ENCODE measurements at places on chromosomes 1 and 21. TPM values are rescaled to one million over a fixed set of nuclear protein-coding genes. Genes with fewer than 3 reads are reported as not detected.
A peak's percentile ranks its signal among the peaks of the same experiment; 100 is the strongest.

- H3K27ac ChIP-seq: peak overlapping the region; percentile 11
- H3K27me3 ChIP-seq: no peaks in the 10 kb centered on the region
- no peaks in the 10 kb centered on the region for H3K36me3 ChIP-seq
Observed at GRCh38 chr1:8040586-8040985, 14.5 kb upstream of the ERRFI1 start.

- H3K36me3 ChIP-seq: no peaks in the 10 kb centered on the region
- no peak overlapping the region for H3K27ac ChIP-seq
- H3K4me1 ChIP-seq: peaks cover 2% of the 10 kb centered on the region
- no peak for DNase-seq
- no peak overlapping the region for H3K4me3 ChIP-seq
Observed at GRCh38 chr1:111793923-111794322, 38.2 kb downstream of the DDX20 start.

GRCh38 chr1:18237371-18237770 lies 129.8 kb downstream of the IGSF21 start:
- no peak overlapping the region for H3K4me3 ChIP-seq
- no peak for DNase-seq
- no peaks in the 10 kb centered on the region for H3K4me1 ChIP-seq
- H3K36me3 ChIP-seq: no peaks in the 10 kb centered on the region
- no peak overlapping the region for H3K27ac ChIP-seq

DNA sequence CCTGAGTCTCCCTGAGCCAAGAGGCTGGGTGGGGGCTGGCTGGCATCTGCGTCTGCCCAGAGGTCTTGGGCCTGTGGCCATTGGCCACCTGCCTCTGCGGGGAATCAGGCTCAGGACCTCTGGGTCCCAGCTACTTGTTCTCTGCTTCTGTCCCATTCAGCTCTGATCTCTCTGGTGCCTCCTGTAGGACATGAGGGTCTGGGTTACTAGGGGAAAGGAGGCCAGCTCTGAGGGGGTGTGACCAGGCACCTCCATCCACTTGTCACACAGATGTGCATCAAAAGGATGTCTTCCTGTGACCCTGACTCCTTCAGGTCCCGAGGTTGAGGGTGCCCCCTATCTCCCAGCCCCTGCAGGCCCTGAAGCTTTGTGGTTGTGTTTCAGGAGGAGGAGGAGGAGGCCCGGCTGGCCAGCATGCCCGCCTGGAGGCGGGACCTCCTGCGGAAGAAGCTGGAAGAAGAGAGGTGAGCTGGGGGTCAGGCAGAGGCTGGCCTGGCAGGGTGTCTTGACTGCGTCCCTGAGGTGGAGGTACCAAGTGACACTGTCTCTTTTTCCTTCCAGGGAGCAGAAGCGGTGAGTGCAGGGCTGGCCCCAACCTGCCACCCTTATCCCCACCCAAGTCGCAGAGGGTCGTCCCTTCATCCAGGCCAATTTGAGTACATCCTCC lies 9.0 kb downstream of the TNFRSF25 start:
- no peak overlapping the region for H3K27ac ChIP-seq
- H3K36me3 ChIP-seq: peaks cover 5% of the 10 kb centered on the region
- no peak overlapping the region for H3K4me3 ChIP-seq
- peaks cover 58% of the 10 kb centered on the region for H3K27me3 ChIP-seq

DNA sequence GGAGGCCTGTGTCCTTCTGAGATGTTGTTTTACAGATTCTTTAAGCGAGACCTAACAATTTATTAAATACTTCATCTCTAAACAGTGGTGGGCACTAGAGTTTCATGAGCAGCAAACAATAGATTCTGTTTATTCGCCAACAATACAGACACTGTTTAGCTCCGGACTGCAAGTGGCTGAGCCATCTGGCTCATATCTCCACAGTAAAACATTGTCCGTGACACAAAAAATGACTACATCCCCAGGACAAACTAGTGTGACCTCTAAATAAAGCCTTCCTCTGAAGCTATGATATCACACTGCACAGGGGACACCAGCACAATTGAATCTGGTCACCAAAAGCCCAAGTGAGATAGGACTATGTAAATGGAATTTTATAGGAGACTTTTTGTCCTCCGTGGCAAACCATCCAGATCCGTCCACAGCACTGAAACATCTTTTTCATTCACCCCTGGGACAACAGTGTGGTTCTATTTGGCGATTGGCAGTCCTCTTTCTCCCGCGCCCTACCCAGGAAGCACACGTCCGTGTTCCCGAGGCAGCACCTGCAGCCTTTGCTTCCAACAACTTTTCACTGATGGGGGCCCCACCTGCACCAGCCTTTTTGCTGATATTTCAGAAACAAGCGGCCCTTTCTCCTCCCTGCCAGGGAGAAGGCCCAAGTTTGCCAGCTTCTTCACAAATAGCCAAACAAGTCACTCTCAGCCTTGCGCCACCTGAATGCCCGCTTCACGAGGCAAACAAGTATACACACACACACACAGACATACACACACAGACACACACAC lies 47.4 kb downstream of the OLIG1 start:
- H3K4me3 ChIP-seq: no peak overlapping the region
- no peaks in the 10 kb centered on the region for H3K36me3 ChIP-seq
- H3K27me3 ChIP-seq: peaks cover 59% of the 10 kb centered on the region
- no peak overlapping the region for H3K27ac ChIP-seq

DNA sequence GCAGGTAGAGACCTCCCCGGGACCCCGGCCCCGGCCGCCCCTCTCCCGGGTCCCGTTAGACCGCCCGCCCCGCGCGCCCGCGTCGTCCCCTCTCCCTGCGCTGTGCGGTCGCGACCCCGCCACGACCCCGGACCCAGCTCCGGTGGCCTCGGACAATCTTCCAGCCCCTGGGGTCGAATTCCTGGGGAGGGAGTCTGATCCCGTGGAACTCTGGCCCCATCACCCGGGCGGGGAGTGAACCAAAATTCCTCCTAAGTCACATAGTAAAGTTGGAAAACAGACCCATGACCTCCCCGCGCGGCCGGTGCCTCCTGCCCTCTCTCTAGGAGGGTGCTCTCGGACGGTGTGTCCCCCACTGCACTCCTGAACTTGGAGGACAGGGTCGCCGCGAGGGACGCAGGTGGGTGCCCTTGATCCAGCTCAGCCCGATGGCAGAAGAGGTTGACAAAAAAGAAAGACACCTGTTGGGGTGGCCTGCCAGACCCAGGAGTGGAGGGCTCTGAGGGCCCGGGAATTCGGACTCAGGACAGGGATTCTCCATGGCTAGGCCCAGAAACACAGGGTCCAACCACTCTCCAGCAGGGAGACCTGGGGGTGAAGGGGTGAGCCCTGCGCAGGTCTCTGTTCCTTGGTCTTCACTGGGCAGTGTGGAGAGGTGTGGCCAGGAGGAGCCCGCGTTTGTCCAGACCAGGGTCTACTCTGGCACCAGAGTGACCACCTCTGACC lies 451 bp downstream of the ADAMTSL4 start:
- no peaks in the 10 kb centered on the region for H3K27me3 ChIP-seq
- peak overlapping the region; percentile 50 for H3K4me3 ChIP-seq
- no peak for DNase-seq
- peaks cover 26% of the 10 kb centered on the region for H3K4me1 ChIP-seq
- peak overlapping the region; percentile 37 for H3K27ac ChIP-seq

GRCh38 chr1:184637664-184638240 lies 116.9 kb downstream of the EDEM3 start:
- no peaks in the 10 kb centered on the region for H3K4me1 ChIP-seq
- no peak overlapping the region for H3K4me3 ChIP-seq
- DNase-seq: no peak
- H3K27me3 ChIP-seq: peaks cover 6% of the 10 kb centered on the region
- no peaks in the 10 kb centered on the region for H3K36me3 ChIP-seq
- no peak overlapping the region for H3K27ac ChIP-seq

DNA sequence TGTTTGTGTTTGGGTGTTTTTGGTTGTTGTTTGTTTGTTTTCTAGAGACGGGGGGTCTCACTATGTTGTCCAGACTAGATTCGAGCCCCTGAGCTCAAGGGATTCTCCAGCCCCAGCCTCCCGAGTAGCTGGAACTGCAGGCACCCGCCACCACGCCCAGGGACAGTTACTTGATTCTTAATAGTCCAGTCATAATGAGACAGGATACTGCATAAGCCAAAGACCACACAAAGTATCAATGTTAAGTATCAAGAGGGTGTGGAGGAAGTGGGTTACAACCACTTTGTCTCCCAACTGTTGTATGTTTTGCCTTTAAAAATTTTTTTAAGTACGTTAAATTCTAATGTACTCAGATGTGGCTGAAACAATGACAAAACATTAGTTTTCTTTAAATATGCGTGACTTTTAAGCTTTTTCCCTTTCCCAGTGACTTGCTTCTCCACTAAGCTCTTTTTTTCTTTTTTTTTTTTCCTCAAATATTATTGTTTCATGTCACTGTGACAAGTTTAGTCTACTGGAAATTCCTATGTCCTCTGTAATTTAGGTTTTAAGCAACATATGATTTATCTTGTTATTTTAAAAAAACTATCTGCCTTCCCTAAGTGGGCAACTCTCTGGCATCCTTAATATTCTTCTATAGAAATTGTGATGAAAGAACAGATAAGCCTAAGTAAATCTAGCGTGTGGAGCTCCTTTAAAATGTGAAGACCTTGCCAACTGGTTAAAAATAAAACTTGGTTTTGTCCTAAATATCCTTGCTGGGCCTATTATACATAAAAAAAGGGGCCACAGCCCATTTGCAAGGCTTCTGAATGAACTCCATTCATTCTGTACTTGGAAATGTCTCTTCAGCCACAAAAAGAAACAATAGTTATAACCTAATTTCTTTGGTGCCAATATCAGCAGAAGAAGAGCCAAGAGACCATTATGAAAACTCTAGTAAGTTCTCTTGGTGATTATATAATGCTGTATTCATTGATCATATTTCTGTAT lies 56.2 kb upstream of the DPH5 start:
- no peak for DNase-seq
- no peak overlapping the region for H3K4me3 ChIP-seq
- H3K4me1 ChIP-seq: no peaks in the 10 kb centered on the region
- no peaks in the 10 kb centered on the region for H3K27me3 ChIP-seq
- no peak overlapping the region for H3K27ac ChIP-seq
- peaks cover 3% of the 10 kb centered on the region for H3K36me3 ChIP-seq

DNA sequence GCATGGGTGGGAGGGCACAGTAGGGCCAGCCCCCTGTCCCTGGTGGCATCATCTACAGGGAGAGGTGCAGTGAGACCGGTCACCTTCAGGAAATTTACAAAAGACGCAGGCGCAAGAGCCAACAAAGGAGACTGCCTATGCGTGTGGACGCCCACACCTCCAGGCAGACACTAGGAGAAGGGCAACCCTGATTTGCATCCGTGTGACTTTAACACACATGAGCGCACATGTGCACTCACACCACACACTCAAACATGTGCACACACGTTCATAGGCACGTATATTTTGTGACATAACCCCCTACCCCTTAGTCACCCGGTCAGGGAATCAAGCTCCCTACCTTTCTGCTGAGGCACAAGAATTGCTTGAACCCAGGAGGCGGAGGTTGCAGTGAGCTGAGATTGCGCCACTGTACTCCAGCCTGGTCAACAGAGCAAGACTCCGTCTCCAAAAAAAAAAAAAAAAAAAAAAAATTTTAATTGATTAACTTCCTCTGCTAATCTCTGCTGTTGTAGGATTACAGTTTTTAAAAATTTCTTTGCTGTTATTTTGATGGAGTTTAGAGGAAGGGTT lies 84.7 kb upstream of the SLC25A33 start:
- no peak for DNase-seq
- H3K4me3 ChIP-seq: no peak overlapping the region

DNA sequence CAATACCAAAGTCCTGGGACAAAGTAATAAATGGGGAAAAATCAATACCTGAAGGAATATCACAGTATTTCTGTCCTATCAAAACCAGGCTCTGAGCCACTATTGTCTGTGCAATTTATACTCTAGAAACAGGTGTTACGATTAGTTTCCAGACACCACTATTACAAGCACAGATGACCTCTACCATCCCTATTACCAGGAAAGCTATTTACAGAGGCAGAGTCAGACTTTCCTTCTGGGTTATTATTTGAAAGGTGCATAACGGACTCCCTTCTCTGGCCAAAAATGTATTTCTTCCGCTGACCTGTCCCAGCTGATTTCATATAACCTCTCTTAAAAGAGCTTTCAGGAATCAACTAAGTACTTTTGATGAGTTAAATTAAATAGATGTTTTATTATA lies 154.6 kb upstream of the LRRC7 start:
- H3K4me3 ChIP-seq: no peak overlapping the region
- no peaks in the 10 kb centered on the region for H3K4me1 ChIP-seq
- no peak for DNase-seq
- no peak overlapping the region for H3K27ac ChIP-seq

- H3K27ac ChIP-seq: no peak within 1 kb of the TSS
- H3K27me3 ChIP-seq: no peaks in the 10 kb centered on the region
- peak; percentile 70 for DNase-seq
- peaks cover 13% of the 10 kb centered on the region for H3K36me3 ChIP-seq
- H3K4me1 ChIP-seq: no peaks in the 10 kb centered on the region
Observed at GRCh38 chr1:161367684-161368400, at the start of gene CFAP126. Gene CFAP126 (minus strand): TSS chr1:161367876. CDS start chr1:161367868, 8 bp downstream.

DNA sequence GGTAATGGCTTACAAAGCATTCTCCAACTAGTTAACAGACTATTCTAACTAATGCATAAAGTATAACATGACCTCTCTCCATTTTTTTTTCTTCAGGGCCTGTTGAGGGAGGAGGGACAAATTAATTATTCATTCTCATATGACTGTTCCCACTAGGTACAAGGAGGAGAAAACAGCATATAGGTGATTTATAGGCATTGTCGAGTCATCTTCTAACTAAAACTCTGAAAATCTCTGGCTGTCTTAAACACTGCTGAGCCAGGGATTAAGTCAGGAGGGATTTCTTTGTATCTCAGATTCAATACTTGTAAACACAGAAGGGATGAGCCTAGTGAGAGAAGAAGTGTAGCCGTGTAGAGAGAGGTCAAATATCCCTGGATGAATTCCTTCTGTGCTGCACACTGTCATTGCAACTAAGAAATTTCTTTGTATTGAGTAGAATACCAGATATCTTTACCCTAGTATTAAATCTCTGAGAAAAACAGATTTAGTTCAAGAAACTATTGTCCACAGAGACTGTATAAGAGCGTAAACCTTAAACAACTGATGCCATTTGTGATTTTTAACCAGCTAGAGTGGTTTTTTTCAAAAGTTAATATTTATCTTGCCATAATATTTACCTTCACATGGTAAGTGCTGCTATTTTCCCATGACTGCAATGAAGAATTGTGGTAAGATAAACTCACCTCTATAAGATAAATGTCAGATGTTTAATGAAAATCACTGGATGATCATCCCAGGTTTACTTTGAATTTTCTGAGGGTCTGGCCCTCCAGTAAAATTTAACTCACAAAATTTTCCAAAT lies 465.3 kb downstream of the RWDD3 start:
- no peaks in the 10 kb centered on the region for H3K27me3 ChIP-seq
- no peaks in the 10 kb centered on the region for H3K4me1 ChIP-seq
- H3K27ac ChIP-seq: no peak overlapping the region
- H3K4me3 ChIP-seq: no peak overlapping the region
- no peak for DNase-seq

GRCh38 chr1:96772349-96772748 lies 50.8 kb downstream of the PTBP2 start:
- H3K27ac ChIP-seq: no peak overlapping the region
- no peak overlapping the region for H3K4me3 ChIP-seq
- no peaks in the 10 kb centered on the region for H3K27me3 ChIP-seq

The LCE1B gene
- total RNA-seq: not detected

The PPIAL4G gene
- not detected for total RNA-seq

The CCDC190 gene
- total RNA-seq: 0.28 TPM

The KRTAP10-12 gene
- not detected for total RNA-seq

The ANXA9 gene
- total RNA-seq: 0.36 TPM

The IER5 gene
- total RNA-seq: 15.8 TPM

The HSF2BP gene
- 0.90 TPM for total RNA-seq

The CFAP107 gene
- not detected for total RNA-seq

The OVAAL gene
- total RNA-seq: not detected

The RGS8 gene
- total RNA-seq: not detected

The RNF186 gene
- not detected for total RNA-seq
